ENCODE measurements at places on chromosomes 2 and 18. TPM values are rescaled to one million over a fixed set of nuclear protein-coding genes. Genes with fewer than 3 reads are reported as not detected.

DNA sequence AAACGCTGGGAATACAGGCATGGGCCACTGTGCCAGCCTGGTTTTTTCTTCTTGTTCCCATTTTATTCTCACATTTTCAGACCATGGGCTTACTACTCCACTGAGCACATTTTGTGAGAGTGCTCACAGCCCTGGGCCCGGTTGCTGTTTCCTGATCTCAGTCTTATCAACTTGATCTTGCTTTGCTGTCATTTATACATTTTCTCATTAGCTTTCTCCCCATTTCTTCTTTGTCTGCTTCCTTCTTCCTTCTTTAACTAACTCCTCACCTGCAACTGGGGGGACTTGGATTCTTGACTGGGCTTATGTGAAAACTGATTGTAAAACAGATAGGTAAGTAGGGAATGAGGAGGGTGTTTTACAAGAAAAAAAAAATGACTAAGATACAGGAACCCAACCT, 117.3 kb downstream of the PLB1 start:
- no peaks in the 10 kb centered on the region for H3K4me1 ChIP-seq
- DNase-seq = peak; percentile 55
- no peaks in the 10 kb centered on the region for H3K27me3 ChIP-seq
- H3K4me3 ChIP-seq = no peak overlapping the region
- no peak overlapping the region for H3K27ac ChIP-seq
- no peaks in the 10 kb centered on the region for H3K36me3 ChIP-seq

- no peaks in the 10 kb centered on the region for H3K27me3 ChIP-seq
- H3K4me1 ChIP-seq = peaks cover 5% of the 10 kb centered on the region
- no peak overlapping the region for H3K27ac ChIP-seq
- H3K36me3 ChIP-seq = no peaks in the 10 kb centered on the region
Measured at GRCh38 chr2:172397148-172397834, 30.1 kb upstream of the ITGA6 start.

Gene CNGA3
- not detected for total RNA-seq

Gene CCDC150
- 1.3 TPM for total RNA-seq

Gene MAB21L4
- not detected for total RNA-seq

Gene CXCR2
- 24.3 TPM for total RNA-seq

Gene TMEM169
- 0.68 TPM for total RNA-seq

Gene DNER
- total RNA-seq = not detected

Gene TCF7L1
- total RNA-seq = not detected

Gene SOWAHC
- 0.32 TPM for total RNA-seq
